ENCODE measurements at places on chromosomes 11 and 22.

DNA sequence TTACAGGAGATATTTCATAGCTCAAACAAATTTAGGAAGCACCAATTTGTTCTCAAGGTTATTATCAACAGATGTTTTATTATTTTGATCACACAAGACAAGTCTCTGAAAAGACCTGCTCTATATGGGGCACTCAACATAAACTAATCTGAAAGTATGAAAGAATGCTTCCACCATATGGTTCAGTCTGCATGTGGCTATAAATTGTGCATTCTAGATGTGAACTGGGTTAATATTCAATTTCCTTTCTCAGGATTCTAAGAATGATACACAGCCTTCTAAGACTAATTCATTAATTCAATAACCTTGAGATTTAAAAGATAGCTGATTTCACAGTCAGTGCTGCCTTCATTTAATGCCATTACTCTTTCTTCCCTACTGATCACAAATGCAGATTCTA, 851.3 kb upstream of the CCDC90B start:
- DNase-seq: no peak

DNA sequence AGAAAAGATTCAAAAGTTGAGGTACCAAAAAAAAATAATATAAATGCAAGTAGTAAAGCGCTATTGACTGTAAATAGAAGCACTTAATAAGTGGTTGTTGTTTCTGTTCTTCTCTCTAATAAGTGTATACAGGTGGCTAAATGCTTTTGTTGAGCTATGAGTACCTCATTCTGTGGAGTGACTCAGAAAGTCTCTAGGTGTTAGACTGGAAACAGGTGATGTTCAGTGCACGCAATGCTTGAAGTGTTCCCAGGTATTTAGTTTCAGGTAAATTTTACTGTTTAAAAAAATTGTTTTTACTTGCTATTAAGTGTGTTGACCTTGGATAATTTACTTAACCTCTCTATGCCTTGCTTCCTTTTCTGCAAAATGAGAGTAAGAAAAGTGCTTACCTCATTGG, 24.2 kb downstream of the POU2AF3 start:
- no peak for DNase-seq

DNA sequence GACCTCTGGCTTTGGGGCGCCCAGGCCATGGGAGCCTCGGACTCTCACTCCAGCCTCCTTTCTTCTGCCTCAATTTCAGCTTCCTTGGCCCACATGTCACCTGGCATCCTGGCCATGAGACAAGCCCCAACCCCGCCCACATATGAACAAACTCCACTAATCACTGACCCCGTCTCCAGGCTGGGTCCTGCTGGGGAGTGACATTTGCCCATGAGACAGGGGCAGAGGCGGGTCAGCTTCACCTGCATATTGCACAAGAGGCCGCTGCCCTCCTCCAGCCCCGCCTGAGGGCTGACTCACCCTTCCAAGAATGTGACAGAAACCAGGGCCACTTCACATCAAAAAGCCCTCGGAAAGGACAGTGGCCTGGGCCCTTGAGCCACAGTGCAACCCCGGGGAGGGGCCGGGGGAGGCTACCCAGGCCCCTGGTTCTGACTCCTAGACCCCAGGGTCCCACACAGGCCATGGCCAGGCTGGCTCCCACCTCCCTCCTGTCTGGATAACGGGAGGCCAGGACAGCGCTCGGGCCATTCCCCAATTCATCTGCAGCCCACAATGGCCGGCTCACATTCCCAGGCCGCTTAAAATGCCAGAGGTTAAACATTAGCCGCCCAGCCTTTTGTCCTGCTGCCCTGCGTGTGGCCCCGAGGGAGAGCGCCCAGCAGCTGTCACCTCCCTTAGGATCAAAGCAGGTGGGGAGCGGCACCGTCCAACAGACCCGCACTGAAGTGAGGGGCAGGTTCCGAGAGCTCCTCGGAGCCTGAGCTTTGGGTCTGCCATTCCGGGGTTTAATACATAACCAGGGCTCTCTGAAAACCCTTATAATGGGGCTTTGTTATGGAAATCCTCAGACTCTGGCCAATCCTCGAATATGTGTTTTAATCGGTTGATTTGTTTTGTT, 42.3 kb downstream of the TRMU start:
- DNase-seq: no peak

- DNase-seq: no peak
Observed at GRCh38 chr11:112118176-112118575, 31.5 kb downstream of the SDHD start.

GRCh38 chr22:17943533-17944249, 80.7 kb downstream of the MICAL3 start:
- DNase-seq: no peak

- DNase-seq: no peak
Observed at GRCh38 chr11:43434893-43435292, 76.2 kb downstream of the TTC17 start.

- DNase-seq: no peak
Observed at GRCh38 chr22:41353862-41354575, 27.7 kb upstream of the TEF start.

Measured in foreskin keratinocyte (primary cell).